Memory B cell (primary cell): ENCODE measurements at places on chromosomes 12 and 14.

GRCh38 chr12:51082561-51083125 is 753 bp downstream of the CSRNP2 start:
- peak overlapping the region; percentile 93 for H3K27ac ChIP-seq
- peaks cover 15% of the 10 kb centered on the region for H3K4me1 ChIP-seq
- no peaks in the 10 kb centered on the region for H3K27me3 ChIP-seq
- peaks cover 2% of the 10 kb centered on the region for H3K36me3 ChIP-seq

GRCh38 chr12:3463921-3464320 is 27.1 kb upstream of the PRMT8 start:
- H3K27ac ChIP-seq, result no peak overlapping the region
- H3K27me3 ChIP-seq, result peaks cover 9% of the 10 kb centered on the region
- no peaks in the 10 kb centered on the region for H3K36me3 ChIP-seq
- DNase-seq, result no peak
- no peak overlapping the region for H3K4me3 ChIP-seq

- H3K27me3 ChIP-seq, result no peaks in the 10 kb centered on the region
- DNase-seq, result no peak
- H3K36me3 ChIP-seq, result peaks cover 1% of the 10 kb centered on the region
- no peaks in the 10 kb centered on the region for H3K4me1 ChIP-seq
Measured at GRCh38 chr12:21324551-21324950, 10.2 kb downstream of the SLCO1A2 start.

DNA sequence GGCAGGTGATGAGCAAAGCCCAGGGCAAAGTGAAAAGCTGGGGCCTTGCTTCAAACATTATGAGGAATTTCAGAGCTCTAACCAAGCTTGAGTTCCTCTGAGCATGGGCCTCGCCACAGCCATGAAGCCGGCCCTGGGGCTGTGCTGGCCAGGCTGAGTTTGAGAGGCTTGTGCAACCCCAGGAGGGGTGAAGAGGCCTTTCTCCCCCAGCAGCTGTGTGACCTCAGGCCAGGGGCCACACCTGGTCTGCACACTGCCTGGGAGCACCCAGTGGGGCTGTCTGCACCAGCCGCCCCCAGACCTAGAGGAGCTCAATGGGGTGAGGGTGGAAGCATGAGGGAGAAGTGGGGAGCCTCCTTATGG is 204.9 kb upstream of the C14orf180 start:
- no peak overlapping the region for H3K27ac ChIP-seq
- peaks cover 3% of the 10 kb centered on the region for H3K4me1 ChIP-seq
- H3K36me3 ChIP-seq, result no peaks in the 10 kb centered on the region
- peaks cover 21% of the 10 kb centered on the region for H3K27me3 ChIP-seq

GRCh38 chr14:64149921-64150320 is 144.2 kb downstream of the ESR2 start:
- peaks cover 8% of the 10 kb centered on the region for H3K36me3 ChIP-seq
- DNase-seq, result no peak
- no peaks in the 10 kb centered on the region for H3K4me1 ChIP-seq
- H3K4me3 ChIP-seq, result no peak overlapping the region
- H3K27ac ChIP-seq, result no peak overlapping the region

GRCh38 chr14:52072266-52072780 is 3.5 kb upstream of the NID2 start:
- peaks cover 6% of the 10 kb centered on the region for H3K4me1 ChIP-seq
- peaks cover 32% of the 10 kb centered on the region for H3K27me3 ChIP-seq
- H3K4me3 ChIP-seq, result no peak overlapping the region
- H3K36me3 ChIP-seq, result peaks cover 2% of the 10 kb centered on the region
- no peak overlapping the region for H3K27ac ChIP-seq
- DNase-seq, result no peak

DNA sequence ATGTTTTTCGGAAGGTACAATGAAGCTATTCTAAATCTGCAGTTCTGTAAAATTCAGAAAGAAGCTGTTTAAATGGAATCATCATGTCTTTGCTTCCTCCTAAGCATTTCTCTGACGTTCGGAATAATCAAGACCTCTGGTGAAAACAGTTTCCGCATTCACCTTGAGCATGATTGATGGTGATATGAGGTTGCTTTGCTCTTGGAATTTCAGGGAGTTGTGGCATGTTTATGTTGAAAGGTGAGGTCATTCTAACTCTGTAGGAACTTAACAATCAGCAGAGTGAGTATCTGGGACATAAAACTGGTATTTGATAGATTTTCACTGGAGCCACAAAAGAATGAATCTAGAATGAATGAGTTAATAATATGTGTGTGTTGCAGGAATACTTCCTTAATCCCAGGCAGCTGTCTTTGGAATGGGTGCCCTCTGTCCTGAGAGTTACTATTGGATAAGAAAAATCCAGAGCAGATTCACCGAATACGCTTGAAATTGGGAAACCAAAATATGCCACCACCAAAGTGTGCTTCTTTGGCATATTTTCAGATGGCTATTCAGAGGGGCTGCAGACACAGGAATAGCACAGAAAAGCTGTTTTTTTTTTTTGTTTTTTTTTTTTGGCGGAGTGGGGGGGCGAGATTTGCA is 599.1 kb downstream of the CCER1 start:
- H3K27ac ChIP-seq, result no peak overlapping the region
- no peak for DNase-seq
- H3K4me3 ChIP-seq, result no peak overlapping the region
- peaks cover 3% of the 10 kb centered on the region for H3K27me3 ChIP-seq

GRCh38 chr14:95301527-95302187 is 18.1 kb downstream of the CLMN start:
- DNase-seq, result no peak
- peaks cover 3% of the 10 kb centered on the region for H3K36me3 ChIP-seq
- H3K4me3 ChIP-seq, result no peak overlapping the region
- peaks cover 1% of the 10 kb centered on the region for H3K27me3 ChIP-seq
- peaks cover 63% of the 10 kb centered on the region for H3K4me1 ChIP-seq
- H3K27ac ChIP-seq, result no peak overlapping the region

DNA sequence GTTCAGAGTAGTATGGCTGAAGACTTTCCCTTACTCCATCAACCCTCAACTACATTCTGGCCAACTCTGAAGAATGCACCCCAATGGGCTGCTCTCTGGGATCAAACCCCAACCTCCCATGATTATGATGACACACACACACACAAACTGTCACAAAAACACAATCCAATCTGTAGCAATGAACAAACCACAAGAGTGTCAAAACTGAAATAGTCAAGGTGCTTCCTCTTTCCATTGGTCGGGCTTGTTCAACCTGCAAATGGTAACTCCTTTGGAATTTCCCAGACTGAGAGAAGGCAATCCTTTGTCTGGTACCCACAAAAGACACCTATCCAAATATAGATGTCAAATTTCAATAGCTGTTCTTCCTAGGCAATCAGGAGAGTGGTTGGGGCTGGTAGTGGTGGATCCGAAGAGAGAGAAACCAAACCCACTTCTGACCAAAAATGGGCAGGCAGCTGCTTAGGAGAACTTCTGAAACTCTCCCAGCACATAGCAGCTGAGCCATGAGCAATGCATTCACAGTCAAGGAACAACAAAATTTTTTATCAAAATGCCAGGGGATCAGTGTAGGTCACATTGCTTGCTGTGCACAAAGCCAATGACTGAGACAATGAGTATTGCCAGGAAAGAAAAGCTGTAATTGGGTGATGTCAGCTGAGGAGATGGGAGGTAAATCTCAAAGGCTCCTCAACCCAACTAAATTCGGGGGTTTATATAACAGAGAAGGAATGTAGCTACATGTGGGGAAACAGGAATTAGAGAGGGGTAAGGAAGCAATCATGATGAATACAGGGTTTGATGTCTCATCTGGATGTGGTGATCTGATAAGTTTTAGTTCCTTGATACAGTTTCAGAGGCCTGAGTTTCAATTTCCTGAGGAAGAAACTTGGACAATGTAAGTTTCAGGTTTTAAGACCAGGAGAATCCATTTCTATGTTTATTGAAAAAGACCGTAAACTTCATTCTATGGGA is 191.4 kb downstream of the KITLG start:
- H3K27ac ChIP-seq, result no peak overlapping the region
- H3K27me3 ChIP-seq, result peaks cover 2% of the 10 kb centered on the region
- no peak for DNase-seq

DNA sequence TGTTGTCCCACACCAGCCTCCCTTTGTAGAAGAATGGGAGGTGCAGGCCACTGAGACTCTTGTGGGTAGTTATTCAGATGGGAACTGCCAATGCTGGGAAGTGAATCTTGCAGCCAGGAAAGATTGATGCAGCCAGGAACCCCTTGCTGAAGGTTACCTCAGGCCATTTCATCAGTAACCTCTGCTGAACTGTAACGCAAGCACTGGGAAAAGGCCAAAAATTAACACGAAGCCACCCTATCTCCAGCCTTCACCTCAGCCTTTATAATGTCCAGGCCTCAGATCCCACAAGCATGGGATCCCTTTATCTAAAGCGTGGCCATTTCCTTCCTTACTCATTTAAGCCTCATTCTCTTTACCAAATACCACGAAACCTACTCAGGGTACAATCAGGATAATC is 211.1 kb downstream of the SPTSSA start:
- H3K27me3 ChIP-seq, result peaks cover 8% of the 10 kb centered on the region
- no peak overlapping the region for H3K4me3 ChIP-seq
- H3K27ac ChIP-seq, result no peak overlapping the region
- H3K4me1 ChIP-seq, result no peaks in the 10 kb centered on the region
- no peak for DNase-seq
- H3K36me3 ChIP-seq, result no peaks in the 10 kb centered on the region

DNA sequence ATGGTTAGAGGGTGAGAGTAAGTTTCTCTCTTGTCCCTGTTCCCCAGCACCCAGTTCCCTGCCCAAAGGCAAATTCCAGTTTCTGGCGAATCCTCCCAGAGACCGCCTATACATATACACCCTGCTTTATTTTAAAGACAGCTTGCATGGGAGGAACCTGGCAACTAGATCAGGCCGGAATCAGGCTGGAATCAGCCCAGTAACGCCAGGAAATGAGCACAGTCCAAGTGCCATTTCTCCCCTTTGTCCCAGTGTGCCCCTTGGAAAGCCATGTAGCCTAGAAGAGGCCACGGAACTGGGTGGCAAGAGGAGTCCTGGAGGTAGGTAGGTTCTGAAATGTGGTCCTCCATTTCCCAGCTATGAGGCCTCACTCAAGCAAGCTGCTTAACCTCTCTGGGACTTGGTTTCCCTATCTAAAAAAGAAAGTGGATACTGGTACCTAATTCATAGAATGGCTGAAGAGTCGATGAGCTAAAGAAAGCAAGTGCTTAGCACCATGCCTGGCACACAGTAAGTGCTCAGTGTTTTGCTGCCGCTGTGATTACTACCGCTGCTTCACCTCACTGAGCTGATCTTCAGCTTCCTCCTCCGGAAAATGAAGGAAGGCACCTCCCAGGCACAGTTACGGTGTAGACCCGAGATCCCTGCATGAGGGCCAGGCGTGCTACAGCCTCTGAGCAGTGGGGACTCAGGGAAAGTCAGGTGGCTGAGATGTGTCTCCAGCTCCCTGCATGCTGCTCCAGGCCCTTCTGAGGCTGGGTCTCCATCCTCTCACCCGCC is 36.4 kb downstream of the PITPNM2 start:
- peak overlapping the region; percentile 96 for H3K27ac ChIP-seq
- no peaks in the 10 kb centered on the region for H3K27me3 ChIP-seq
- peaks cover 29% of the 10 kb centered on the region for H3K4me1 ChIP-seq
- peaks cover 4% of the 10 kb centered on the region for H3K36me3 ChIP-seq
- H3K4me3 ChIP-seq, result peak overlapping the region; percentile 73
- no peak for DNase-seq

GRCh38 chr14:78074561-78074960 is 95.6 kb upstream of the NRXN3 start:
- H3K36me3 ChIP-seq, result no peaks in the 10 kb centered on the region
- H3K27ac ChIP-seq, result no peak overlapping the region
- no peak for DNase-seq
- no peak overlapping the region for H3K4me3 ChIP-seq
- peaks cover 2% of the 10 kb centered on the region for H3K27me3 ChIP-seq
- no peaks in the 10 kb centered on the region for H3K4me1 ChIP-seq

GRCh38 chr12:114343585-114344302 is 62.2 kb downstream of the TBX5 start:
- H3K4me1 ChIP-seq, result no peaks in the 10 kb centered on the region
- peaks cover 5% of the 10 kb centered on the region for H3K27me3 ChIP-seq
- no peaks in the 10 kb centered on the region for H3K36me3 ChIP-seq
- H3K4me3 ChIP-seq, result no peak overlapping the region
- H3K27ac ChIP-seq, result no peak overlapping the region

DNA sequence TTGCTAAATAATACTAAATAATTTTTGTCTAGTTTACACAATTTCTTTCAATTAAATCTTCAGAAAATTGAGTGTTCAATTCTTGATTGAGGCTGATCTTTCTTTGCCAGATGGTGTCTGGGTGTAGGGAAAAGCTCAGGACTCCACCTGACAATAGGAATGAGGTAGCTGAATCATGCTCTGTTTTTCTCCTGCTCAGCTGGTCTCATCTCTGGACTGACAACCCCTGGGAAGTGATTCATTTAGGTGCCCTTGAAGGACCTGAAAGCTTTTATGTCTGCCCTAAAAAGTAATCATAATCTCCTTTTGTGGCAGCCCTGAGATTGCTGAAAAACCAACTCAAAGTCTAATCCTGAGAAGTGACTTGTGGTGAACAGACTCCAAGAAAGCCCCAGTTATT is 255.4 kb downstream of the ETNK1 start:
- no peak overlapping the region for H3K27ac ChIP-seq
- H3K4me1 ChIP-seq, result no peaks in the 10 kb centered on the region
- no peaks in the 10 kb centered on the region for H3K36me3 ChIP-seq
- no peak overlapping the region for H3K4me3 ChIP-seq
- no peak for DNase-seq
- H3K27me3 ChIP-seq, result peaks cover 4% of the 10 kb centered on the region
